Colonic mucosa (tissue), 4 donors: ENCODE measurements at places on chromosomes 3 and 15.

- peaks cover 4% of the 10 kb centered on the region for H3K4me1 ChIP-seq
- no peak overlapping the region for H3K27ac ChIP-seq
- no peak overlapping the region for H3K4me3 ChIP-seq
Observed at GRCh38 chr3:58116161-58116955, 94.4 kb downstream of the DNASE1L3 start.

DNA sequence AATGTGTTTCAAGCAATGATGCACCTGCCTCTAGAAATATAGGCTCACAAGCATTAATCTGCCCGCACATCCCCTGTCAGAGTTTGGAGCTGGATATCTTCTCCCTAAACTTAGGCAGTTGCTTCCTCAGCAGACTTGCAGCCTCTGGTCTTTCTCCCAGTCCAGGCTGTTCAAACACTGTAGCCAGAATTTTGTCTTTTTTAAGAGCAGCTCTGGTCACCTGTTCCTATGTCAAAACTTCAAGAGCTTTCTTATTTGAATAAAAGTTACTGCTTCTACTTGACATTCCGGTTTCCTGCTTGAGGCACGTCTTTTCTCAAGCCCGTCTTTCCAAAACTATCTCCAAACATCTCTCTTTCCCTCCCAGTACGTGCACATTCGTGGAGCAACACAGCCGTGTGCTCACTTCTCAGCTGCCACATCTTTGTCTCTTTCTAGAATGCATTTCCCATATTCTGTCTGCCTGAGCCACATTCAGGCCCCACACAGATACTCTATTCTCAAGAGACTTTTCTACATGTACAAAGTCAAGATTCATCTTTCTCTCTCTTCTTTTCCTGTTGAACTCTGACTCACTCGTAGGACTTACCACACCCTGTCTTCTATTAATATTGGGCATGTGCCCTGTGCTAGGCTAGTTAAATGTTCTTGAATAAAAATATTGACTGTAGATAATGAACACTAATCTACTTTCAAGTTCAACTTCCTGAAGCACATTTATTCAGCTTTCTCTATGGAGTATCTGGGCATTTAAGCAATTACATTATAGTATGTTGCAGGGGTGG is 307.7 kb upstream of the SOX2 start:
- no peaks in the 10 kb centered on the region for H3K4me1 ChIP-seq
- H3K27ac ChIP-seq, result no peak overlapping the region
- no peak overlapping the region for H3K4me3 ChIP-seq
- DNase-seq, result no peak
- H3K36me3 ChIP-seq, result no peaks in the 10 kb centered on the region
- no peaks in the 10 kb centered on the region for H3K27me3 ChIP-seq

DNA sequence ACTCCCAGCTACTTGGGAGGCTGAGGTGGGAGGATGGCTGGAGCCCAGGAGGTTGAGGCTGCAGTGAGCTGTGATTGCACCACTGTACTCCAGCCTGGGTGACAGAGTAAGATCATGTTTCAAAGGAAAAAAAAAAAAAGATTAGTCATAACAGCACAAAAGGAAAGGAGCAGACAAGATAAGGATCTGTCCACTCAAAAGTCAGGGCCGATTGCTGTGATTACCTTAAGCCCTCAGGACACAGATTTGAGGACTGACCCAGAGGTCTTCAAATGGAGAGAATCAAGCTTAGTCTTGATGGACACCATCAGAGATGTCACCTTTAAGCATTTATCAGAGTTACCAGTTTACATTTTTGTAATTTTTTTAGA is 23.9 kb upstream of the HEG1 start:
- H3K4me3 ChIP-seq, result no peak overlapping the region
- no peaks in the 10 kb centered on the region for H3K27me3 ChIP-seq
- no peaks in the 10 kb centered on the region for H3K36me3 ChIP-seq
- no peak overlapping the region for H3K27ac ChIP-seq
- no peaks in the 10 kb centered on the region for H3K4me1 ChIP-seq

DNA sequence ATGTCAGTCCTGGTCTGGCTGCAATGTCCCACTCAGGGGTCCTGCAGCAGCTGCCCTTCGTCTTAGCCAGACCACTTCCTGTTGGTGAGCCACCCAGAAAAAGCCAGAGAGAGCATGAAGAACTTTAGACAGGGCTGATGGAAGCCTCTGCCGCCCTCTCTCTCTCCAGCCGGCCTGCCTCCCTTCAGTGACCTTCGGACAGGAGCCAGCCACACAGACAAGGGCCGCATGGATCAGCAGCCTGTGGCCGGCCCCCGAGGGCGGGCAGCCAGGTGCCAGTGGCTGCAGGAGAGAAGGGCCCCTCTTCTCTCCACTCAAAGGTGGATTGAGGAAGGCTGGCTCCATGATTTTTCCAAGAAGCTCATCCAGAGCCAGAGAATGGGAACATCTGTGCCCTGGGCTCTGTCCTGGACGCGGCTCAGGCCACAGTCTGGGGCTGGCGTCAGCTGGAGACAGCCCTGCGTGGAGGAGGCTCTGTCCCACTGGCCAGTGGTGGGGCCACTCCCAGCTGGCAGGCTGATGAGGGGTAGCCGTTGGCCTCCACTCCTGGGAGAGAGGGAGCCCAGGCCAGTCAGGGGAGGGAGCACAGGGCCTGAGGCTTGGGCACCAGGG is 42.9 kb downstream of the ISG20 start:
- no peak overlapping the region for H3K27ac ChIP-seq
- no peaks in the 10 kb centered on the region for H3K27me3 ChIP-seq
- H3K4me1 ChIP-seq, result no peaks in the 10 kb centered on the region
- H3K36me3 ChIP-seq, result no peaks in the 10 kb centered on the region

DNA sequence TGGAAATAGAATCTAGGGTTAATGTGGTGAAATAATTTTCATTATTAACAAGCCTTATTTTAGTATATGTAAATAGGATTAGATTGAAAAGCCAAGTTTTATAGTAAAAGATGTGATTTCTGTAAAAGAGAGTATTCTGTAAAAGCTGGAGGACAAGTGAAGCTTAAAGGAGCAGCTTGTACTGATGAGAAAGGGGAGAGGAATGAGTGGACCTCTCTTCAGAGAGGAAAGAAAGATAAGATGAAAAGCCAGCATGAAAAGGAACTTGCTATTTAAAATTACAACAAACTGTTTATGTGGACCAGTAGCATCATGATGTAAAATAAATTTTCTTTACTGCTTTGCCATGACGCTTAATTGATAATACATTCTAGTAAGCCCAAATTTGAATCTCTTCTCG is 18.5 kb downstream of the ALCAM start:
- no peak overlapping the region for H3K27ac ChIP-seq
- H3K4me1 ChIP-seq, result no peaks in the 10 kb centered on the region
- H3K27me3 ChIP-seq, result no peaks in the 10 kb centered on the region
- no peaks in the 10 kb centered on the region for H3K36me3 ChIP-seq
- no peak overlapping the region for H3K4me3 ChIP-seq

GRCh38 chr3:101801174-101801573 is 22.2 kb downstream of the NXPE3 start:
- DNase-seq, result no peak
- H3K27me3 ChIP-seq, result no peaks in the 10 kb centered on the region
- H3K4me3 ChIP-seq, result no peak overlapping the region
- no peaks in the 10 kb centered on the region for H3K36me3 ChIP-seq
- H3K4me1 ChIP-seq, result no peaks in the 10 kb centered on the region
- no peak overlapping the region for H3K27ac ChIP-seq

DNA sequence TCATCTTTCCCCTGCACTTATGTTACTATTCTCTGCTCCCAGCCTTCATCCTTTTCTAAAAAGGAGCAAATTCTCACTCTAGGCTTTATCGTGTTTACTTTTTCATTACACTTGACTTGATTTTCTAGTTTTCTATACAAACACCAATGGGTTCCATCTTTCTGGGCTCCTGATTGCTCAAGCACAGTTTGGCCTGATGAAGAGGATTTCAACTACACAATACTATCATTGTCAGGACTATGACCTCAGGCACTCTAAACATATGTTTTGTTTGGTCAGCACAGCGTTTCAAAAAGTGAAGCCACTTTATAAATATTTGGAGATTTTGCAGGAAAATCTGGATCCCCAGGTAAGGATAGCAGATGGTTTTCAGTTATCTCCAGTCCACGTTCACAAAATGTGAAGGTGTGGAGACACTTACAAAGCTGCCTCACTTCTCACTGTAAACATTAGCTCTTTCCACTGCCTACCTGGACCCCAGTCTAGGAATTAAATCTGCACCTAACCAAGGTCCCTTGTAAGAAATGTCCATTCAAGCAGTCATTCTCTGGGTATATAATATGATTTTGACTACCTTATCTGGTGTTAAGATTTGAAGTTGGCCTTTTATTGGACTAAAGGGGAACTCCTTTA is 86.2 kb downstream of the TGFBR2 start:
- H3K27ac ChIP-seq, result no peak overlapping the region
- no peak overlapping the region for H3K4me3 ChIP-seq

DNA sequence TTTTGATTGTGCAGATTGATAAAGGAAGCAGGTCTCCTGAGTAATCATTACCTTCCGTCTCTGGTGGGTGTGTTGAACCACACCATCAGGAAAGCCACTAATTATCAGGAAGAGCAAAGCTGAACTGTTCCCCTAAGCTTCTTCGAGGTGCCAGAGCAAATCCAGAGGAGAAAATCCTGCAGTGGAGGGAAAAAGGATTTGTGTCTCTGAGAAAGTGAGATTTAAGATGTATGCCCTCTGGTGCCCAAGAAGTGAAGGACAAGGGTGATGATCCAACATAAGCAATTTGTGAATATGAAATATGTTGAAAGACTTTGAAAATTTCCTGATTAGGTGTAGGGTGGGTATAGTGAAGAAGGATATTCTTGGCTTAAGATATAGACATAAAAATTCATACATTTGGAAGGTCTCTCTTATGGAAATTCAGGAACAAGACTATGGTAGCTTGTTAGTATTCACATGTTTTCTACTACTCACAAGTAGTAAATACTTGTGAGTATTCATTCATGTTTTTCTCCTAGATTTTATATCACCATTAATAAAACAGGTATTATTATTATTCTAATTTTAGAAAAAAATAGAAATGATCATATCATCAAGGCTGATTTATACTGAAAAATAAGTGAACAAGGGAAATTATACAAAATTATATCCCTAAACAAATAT is 34.8 kb downstream of the COMMD2 start:
- no peaks in the 10 kb centered on the region for H3K4me1 ChIP-seq
- H3K4me3 ChIP-seq, result no peak overlapping the region
- no peaks in the 10 kb centered on the region for H3K27me3 ChIP-seq
- DNase-seq, result peak; percentile 48
- H3K36me3 ChIP-seq, result no peaks in the 10 kb centered on the region

DNA sequence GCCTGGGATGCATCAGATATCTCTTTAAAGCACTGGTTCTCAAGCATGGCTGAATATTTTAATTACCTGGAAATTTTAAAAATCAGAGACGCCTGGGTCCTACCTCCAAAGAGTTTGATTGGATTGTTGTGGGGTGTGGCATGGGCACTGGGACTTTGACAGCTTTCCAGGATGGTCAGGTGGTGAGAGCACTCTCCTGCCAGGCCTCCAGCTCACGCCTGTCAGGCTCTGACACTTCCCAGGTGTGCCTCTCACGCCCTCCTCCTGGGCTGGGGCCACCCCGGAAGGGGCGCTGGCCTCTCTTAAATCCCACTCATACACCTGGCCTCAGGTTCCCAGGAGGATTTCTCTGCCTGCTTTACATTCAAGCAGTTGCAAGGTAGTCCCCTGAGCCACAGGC is 48.5 kb downstream of the AMOTL2 start:
- H3K27me3 ChIP-seq, result no peaks in the 10 kb centered on the region
- DNase-seq, result no peak
- no peaks in the 10 kb centered on the region for H3K36me3 ChIP-seq
- no peak overlapping the region for H3K4me3 ChIP-seq

- H3K4me1 ChIP-seq, result no peaks in the 10 kb centered on the region
- H3K4me3 ChIP-seq, result no peak overlapping the region
- DNase-seq, result no peak
Observed at GRCh38 chr3:127777921-127778656, 44.2 kb downstream of the MGLL start.
